Body of pancreas (tissue), 4 donors: ENCODE measurements at places on chromosomes 4 and X. TPM values are rescaled to one million over a fixed set of nuclear protein-coding genes. Genes with fewer than 3 reads are reported as not detected.

DNA sequence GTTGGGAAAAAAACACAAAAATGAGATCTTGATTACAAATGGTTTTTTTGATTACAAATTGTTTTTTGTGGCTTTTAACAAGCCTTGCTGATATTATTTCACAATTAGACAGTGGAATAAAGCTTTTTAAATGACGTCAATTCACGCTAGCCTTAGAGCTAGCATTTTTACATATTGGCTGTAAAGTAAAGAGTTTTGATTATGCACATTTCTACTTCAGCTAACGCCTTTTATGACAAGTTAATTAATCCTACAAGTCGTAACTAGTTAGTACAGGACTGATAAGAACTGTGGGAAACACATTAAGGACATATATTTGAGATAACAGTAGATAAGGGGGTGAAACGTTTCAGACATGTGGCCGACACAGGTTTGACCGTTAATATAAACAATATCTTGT is 95.7 kb upstream of the ATXN3L start:
- H3K27ac ChIP-seq: no peak overlapping the region
- no peak for DNase-seq

DNA sequence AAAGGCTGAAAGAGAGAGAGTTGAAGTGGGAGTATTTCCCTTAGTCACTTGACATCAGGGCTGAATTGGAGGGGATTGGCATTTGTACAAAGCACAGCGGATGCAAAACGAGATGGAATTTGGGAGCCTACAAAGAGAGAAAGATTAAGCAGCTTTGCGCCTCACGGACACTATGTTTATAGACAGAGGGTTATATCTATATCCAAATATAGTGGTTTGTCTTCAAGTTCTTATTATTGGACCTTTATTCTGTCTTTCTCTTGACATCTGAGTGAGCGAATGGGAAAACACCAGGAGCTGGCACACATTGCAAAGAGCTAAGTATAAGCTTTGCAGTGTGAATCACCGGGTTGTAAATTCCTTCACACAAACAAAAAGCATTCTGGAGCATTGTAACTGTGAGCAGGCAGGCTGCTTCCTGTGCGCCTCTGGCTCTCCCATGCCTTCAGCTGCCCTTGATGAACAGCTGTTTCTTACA is 500.2 kb downstream of the STIM2 start:
- H3K36me3 ChIP-seq: no peaks in the 10 kb centered on the region
- H3K27ac ChIP-seq: no peak overlapping the region
- DNase-seq: no peak
- H3K4me3 ChIP-seq: no peak overlapping the region

- H3K4me3 ChIP-seq: no peak overlapping the region
- no peaks in the 10 kb centered on the region for H3K27me3 ChIP-seq
- no peaks in the 10 kb centered on the region for H3K36me3 ChIP-seq
- H3K27ac ChIP-seq: no peak overlapping the region
Measured at GRCh38 chr4:122584519-122584918, 36.3 kb downstream of the IL21 start.

GRCh38 chr4:1465173-1466033 is 59.2 kb upstream of the NKX1-1 start:
- H3K27ac ChIP-seq: no peak overlapping the region
- H3K27me3 ChIP-seq: no peaks in the 10 kb centered on the region
- no peaks in the 10 kb centered on the region for H3K36me3 ChIP-seq
- no peaks in the 10 kb centered on the region for H3K4me1 ChIP-seq

The ZNF732 gene
- not detected for total RNA-seq

DNA sequence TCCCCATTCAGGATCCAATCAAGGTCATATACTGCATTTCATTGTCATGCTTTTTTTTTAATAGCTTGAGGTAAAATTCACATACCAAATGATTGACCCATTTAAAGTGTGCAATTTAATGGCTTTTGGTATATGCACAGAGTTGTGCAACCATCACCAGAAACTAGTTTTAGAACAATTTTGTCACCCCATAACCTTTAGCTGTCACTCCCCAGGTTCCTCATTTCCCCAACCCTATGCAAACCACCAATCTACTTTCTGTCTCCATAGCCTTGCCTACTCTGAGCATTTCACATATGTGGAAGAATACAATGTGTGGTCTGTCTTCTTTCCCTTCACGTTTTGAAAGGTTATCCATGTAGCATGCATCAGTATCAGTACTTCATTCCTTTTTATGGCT is 1.4 kb upstream of the SMAD1 start:
- H3K36me3 ChIP-seq: no peaks in the 10 kb centered on the region
- H3K4me3 ChIP-seq: no peak overlapping the region
- DNase-seq: no peak
- H3K4me1 ChIP-seq: peaks cover 32% of the 10 kb centered on the region
- H3K27ac ChIP-seq: no peak overlapping the region
- H3K27me3 ChIP-seq: no peaks in the 10 kb centered on the region

DNA sequence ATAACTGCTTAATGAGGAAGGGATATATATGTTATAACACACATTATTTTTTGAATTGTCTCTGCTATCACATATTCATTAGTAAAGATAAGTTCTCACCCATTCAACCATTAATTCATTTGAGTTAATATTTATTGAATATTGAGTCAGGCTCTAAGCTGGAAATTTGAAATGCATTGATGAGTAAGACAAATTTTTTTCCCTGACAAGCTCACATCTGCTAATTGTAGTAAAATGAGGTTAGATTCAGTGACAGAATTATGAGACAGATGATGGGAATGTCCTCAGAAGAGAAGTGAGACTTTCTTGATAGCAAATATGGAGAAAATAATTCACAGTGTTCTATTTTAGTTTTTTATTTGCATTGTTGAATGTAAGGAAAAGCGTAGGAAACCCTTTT is 194.3 kb downstream of the SLC4A4 start:
- H3K4me3 ChIP-seq: no peak overlapping the region
- H3K36me3 ChIP-seq: peaks cover 1% of the 10 kb centered on the region
- no peak for DNase-seq
- H3K27ac ChIP-seq: no peak overlapping the region
- H3K27me3 ChIP-seq: no peaks in the 10 kb centered on the region
- no peaks in the 10 kb centered on the region for H3K4me1 ChIP-seq

The ZBTB49 gene
- 9.1 TPM for total RNA-seq

GRCh38 chrX:110044346-110045249 is 41.7 kb downstream of the TMEM164 start:
- H3K4me1 ChIP-seq: peaks cover 35% of the 10 kb centered on the region
- DNase-seq: no peak
- no peak overlapping the region for H3K27ac ChIP-seq
- no peaks in the 10 kb centered on the region for H3K27me3 ChIP-seq
- no peaks in the 10 kb centered on the region for H3K36me3 ChIP-seq

DNA sequence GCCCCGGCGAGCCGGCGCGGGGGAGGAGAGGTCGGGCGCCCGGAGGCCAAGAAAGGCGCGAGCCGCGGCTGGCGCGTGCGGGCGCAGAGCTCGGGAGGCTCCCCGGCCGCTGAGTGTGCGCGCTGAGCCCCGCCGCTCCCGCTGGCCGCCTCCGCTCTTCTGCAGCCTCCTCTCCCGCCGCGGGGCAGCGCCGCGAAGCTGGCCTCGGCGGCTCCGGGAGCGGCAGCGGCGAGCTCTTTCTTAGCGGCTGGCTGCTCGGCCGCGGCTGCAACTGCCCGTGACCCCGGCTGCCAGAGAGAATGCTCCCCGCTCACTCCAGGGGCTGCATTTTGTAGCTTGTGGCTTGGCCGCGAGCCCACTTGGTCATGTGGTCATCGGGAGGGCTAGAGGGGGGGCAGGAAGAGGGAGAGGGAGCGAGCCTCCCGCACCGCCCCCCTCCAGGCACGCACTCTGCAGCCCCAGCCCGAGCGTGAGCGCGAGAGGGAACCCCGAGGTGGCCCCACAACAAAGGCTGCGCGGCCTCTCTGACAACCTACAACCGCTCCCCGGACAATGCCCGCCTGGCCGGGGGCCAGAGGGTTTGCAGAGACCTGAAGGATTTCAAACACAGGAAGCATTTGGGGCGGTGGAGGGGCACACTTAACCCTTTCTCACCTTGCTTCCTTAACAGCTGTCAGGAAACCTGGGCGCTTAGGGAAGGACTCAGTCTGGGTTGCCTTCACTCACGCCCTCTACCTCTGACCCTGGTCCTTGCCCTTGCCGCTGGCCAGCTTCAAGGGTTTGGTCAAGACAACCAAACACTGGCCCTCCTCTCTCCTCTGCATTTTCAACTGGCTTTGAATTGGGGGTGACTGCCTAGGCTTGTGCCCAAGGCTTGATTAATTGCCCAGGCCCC is at the start of gene APLN:
TSS of gene APLN (minus strand) at position 305 of the 895 bp plus-strand sequence. CDS start 326 bp downstream, outside the sequence.
- no peaks in the 10 kb centered on the region for H3K27me3 ChIP-seq
- H3K27ac ChIP-seq: no peak within 1 kb of the TSS

The BGN gene
- 34.0 TPM for total RNA-seq
